ENCODE measurements at places on chromosomes 11 and 22.

- no peak for DNase-seq
Observed at GRCh38 chr11:15901054-15901453, 455.3 kb downstream of the SOX6 start.

DNA sequence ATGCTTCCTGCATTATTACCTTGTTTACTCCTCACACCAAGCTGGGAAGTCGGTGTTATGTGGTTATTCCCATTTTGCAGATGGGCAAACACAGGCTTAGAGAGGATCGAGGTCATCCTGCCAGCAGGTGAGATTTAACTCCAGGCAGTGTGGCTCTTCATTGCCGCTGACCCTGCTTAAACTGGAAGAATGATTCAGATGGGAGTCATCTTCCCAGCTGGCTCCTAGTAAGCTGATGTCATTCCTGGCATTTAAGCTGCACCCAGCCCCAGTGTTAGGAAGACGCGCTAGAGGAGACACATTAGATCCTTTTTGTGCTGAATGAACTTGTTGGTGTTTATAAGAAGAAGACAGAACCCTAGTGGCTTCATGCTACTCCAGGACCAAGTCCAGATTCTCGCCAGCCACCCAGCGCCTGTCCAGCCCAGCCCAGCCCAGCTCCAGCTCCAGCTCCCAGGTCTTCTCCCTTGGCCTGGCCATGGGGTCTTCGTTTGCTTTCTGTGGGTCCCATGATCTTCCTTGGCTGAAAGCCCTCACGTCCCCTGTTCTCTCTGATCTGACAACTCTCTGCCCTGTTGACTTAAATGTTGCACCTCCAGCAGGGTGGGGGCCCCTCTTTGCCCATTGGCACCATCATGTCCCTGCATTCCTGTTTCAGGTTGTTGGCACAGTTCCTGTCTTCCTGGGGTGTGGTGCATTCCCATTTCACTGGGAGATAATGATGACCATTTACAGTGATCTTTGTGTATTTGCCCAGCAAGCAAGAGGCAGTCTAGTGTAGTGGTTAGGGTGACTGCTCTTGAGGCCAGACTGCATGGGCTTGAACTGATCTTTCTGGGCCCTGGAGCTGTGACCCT, 13.6 kb downstream of the PARVB start:
- no peak for DNase-seq

DNA sequence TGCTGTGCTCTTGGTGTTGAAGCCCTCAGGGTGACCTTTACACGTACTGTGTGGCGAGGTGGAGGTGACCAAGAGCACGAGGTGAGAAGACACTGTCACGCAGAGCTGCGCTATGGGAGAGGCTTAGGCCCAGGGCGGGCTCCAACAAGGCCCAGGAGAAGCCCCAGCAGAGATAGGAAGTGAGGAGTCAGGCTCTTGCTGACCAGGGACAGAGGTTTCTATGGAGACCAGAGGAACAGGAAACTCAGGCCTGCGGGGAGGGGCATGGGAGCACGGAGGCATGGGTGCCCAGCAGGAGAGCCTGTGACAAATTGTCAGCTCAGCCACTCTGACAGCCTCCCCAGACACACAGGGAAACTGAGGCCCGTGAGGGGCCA, 15.8 kb downstream of the DGKZ start:
- peak; percentile 16 for DNase-seq

- no peak for DNase-seq
Observed at GRCh38 chr11:39668640-39669039, 1790.8 kb downstream of the LRRC4C start.

DNA sequence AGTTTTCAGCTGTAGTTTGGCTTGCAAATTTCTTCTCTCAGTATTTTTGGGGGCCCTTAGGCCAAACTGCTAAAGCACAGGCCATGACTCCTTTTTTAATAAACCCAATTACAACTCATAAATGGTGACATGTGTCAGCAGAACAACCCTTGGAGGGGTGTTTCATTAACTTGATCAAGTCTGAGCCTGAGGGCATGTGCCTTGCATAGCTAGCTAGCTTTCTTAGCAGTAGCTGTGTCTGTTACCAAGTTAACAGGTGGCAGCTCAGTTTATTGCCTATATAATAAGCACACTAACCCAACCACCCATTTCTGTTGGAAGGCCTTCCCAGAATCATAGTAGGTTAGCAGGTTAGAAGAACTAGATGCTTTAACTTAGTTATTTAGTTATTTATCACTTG, 950.3 kb upstream of the CCDC90B start:
- DNase-seq: no peak

DNA sequence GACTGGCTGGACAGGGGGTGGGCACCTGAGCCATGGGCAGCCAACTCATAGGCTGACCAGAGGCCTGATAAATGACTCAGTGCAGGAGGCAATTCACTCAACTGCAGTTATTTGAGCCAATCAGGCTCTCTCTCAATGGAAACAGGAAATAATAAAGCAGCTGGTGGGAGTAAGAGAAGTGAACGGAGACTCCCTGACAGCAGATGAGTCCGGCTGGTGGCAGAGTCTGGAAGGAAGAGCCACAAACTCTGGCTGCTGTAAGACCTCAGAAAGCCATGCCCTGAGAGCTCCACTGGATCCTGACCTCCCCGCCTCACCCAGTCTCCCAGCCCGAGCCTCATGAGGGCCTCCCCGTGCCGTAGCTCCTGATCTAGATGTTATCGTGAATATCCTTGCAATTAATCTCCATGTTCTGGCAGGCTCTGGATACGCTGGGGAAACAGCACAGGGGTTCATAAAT, 69.8 kb downstream of the TRIM29 start:
- DNase-seq: no peak

GRCh38 chr11:116980136-116980793, 118.0 kb downstream of the SIK3 start:
- no peak for DNase-seq

GRCh38 chr22:45470871-45471270, 31.8 kb upstream of the FBLN1 start:
- no peak for DNase-seq

DNA sequence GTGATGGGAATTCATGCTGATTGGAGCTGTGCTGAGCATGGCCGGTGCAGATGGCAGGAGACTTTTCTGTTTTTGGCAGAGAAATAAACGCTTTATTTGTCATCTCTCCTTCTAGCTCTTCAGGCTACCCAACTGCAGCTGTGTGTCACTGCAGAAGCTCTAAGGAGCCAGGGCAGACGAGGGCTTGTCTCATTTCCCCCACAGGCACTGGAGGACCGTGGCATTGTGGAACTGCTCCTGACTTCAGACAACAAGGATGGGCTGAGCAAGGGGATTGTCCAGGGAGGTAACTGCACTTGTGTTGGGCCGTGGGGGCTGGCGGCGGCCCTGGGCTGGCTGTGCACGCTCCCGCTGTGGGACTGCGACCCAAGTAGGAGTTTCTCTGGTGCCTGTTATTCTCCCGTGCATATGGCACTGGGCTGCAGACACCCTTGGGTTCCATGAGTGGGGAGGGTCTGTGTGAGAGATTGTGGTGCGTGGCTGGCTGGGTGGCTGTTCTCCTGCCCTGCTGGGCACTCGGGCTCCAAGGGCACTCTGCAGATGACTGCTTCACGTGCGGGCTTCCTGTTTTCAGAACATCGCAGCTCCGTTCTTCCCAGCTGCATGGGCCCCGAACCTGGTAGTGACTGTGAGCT, 27.2 kb downstream of the GLB1L2 start:
- DNase-seq: no peak

DNA sequence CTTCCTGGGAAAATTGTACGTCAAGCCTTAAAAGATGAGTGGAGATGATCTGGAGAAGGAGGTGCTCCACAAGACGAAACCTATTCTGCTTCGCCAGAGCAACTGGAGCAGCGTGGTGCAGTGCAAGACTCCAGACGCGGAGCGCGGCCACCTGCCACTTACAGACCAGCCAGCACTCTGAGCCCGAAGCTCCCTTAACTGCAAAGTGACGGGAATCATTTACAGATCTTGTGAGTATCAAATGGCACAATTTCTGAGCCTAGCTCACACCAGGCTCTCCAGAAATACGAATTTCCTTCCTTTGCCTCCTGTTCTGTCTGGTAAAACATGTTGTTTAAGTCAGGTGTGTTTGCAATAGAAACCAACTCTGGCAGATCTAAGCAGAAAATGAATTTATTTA, 369.3 kb downstream of the CADM1 start:
- DNase-seq: no peak

- no peak for DNase-seq
Observed at GRCh38 chr11:128587415-128587814, at the start of gene ETS1. Gene ETS1 (minus strand): TSS chr11:128587558. CDS start chr11:128573130, 14,428 bp downstream.

- DNase-seq: peak; percentile 31
Observed at GRCh38 chr22:37457093-37457893, 28.9 kb downstream of the MFNG start.

GRCh38 chr22:50209893-50210292, 9.1 kb downstream of the SELENOO start:
- DNase-seq: no peak

- DNase-seq: peak; percentile 60
Observed at GRCh38 chr11:32885556-32885955, 7.1 kb upstream of the QSER1 start.

DNA sequence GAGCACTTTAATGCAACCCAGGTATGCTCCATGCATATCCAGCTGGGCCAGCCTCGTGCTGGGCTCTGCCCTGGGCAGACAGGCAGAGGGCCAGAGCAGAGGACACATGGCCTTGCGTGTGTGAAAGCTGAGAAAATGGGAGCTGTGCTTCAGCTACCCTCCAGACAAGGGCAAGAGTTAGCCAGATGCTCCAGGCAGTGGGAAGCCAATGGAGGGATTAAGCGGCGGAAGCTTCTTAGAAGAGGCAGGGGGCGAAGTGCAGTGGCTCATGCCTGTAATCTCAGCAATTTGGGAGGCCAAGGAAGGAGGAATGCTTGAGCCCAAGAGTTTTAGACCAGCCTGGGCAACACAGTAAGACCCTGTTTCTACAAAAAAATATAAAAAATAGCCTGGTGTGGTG, 9.8 kb upstream of the ARHGEF17 start:
- DNase-seq: no peak

- DNase-seq: no peak
Observed at GRCh38 chr11:74815966-74816365, 67.3 kb downstream of the RNF169 start.

DNA sequence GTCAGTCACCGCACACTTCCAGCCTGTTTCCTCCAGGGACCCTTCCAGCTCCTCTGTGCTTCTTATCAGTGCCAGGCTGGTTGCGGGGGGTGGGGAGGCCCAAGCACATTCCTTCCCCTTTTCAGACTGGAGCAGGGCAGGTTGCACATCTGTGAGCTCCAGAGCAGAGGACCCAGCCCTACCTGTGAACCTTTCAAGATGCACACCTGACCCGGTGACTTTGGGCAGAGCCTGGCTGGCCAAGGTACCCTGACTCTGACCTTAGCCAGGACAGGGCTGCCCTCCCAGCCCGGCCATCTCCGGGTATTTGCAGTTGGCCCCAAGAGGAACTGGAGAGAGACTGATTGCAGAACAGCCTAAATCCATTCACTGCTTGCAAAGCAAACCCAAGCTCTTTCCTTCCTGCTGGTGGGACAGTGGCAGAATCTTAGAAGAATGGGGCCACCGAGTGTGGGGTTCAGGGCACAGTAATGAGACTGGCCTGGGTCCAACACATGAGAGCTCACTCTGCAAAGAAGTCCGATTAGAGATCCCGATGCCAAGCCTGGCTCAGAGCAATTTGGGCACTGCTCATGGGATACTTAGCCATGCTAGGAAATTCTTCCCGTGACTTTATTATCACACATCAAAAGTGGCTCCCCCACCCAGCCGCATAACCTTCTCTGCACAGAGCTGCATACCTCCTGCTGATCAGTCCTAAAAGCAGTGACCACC, 64.7 kb upstream of the CCND1 start:
- DNase-seq: no peak

DNA sequence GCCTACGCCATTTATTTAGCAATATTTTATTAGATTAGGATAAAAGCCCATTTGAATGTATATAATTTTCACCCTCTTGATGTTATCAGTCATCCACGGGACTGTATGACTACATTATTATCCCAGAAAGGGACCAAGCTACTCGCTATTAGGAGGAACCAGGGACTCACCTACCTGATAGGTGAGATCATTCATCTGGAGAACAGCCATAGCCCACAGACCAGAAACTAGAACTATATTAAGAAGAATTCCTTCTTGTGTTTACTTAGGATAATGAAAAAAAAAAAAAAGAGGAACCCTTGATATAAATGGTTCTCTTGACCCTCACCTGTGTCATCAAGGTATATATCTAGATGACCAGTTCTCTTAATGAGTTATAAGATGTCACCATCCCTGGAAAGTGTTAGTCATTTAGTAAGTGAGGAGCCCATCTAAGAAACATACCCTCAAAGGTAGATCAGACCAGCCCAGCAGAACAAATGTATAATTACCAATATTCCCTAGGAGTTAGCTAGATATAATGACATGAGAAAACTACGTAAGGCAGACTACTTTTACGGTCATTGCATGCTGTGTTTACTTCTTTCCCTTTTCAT, 8.0 kb downstream of the SIK3 start:
- DNase-seq: no peak

- DNase-seq: no peak
Observed at GRCh38 chr11:121714351-121714750, 261.6 kb upstream of the SORL1-AS1 start.

DNA sequence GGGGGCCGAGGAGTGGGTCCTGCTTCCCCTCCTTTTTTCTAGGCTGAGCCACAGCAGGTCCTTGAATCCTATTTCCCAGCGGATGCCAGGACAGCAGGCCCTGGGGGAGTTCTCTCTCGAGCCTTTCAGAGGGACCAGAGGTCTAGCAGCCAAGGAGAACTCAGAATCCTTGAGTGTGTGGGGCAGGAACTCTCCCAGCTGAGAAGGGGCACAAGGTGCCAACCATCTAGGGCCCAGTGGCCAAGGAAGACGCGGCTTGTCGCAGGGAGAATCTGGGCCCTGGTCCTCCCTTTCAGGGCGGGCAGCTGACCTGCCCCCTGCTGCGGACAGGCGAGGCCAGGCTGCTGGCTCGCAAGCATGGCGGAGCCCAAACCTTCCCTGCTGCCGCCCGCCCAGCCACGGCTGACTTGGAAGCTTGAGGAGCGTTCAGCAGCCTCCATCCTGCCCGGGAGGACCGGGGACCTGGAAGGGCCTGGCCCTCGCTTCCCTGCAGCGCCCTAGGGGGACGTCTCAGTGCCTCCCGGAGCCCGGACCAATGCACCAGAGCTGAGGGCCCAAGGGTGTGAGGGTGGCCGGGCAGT, 972 bp upstream of the TSSC4 start:
- no peak for DNase-seq

DNA sequence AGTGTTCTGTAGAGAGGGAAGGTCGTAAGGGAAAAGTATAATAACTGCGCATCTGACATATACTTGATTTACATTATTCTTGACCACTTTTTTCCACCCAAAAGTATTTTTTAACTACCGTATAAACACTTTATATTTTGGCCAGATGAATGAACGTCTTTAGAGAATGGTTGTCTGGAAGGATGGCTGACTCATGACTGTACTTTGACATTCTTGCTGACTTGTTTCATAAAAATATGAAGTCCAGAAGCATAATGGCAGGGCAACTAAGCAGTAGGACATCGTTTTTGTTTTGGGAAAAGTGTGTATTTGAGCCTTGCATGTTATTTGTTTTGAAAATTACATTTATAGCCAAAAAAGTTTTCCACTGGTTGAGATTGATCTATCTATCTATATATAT, 110.0 kb downstream of the OSBP2 start:
- DNase-seq: no peak

All from SHP77 treated with DMSO at 0.1 percent for 48 hours (cell line).